HS-5 (cell line): ENCODE measurements at places on chromosomes 11 and 22.

DNA sequence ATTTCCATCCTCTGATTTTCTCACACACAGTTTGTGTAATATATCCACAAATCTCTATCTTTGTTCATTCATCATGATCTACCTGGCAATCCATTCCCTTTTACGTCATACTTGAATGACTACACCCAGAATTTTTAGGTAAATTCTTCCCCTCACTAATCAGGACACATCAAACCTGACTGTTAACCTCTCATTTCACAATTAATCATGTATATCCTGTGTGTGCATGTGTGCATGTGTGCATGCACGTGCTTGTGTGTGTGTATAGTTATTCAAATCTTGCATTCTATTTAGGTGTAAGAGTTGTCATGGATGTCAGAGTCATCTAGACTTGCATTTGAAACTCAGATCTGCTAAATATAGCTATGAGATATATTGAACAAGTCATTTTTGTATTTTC, 130.4 kb downstream of the KIF18A start:
- no peak for DNase-seq

GRCh38 chr22:45600790-45601730, 70.6 kb upstream of the ATXN10 start:
- DNase-seq = no peak

DNA sequence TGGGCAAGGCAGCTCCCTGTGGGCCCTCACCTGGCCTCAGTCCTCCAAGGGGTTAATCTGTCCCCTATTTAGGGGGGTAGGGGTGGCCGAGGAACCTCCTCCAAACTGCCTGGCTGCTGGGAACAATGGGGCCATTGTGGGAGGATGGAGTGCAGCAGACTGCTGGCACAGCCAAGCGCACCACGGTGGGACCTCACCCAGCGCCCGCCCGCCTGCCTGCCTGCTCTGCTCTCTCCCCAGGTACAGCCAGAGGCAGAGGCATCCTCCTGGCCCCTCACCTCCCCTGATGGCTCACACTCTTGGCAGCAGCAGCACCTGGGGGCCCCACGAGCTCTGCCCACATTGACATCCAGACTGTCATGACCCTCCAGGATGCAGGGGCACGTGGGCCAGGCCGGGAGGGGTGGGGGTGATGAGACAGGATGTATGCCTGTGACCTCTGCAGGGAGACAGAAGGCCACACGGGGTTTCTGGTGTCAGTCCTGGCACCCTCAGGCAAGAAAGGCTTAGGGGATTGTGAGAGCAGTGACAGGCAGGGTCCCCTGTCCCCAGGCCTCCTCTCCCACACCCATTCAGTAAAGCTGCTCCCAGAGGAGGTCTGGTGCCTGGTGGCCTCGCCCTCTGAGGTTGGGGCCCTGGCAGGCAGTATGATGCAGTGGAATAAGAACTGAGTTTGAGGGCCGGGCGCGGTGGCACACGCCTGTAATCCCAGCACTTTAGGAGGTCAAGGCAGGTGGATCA, 11.4 kb downstream of the BCL9L start:
- no peak for DNase-seq

DNA sequence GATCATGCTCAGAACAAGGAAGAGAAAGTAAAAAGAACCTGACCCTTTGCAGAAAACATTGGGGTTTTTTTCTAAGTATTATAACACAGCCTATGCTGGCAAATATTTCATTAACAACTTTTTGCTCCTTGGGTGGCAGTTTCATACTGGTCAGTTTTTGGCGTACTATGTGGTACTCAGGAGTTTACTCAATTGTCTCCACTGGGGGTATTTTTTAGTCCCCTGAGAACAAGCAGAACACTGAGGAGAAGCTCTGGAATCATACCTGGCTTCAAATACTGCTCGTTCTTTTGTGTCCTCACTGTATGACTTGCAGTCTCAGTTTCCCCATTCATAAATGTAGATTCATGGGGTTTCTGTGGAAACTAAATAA, 90.4 kb downstream of the SERGEF start:
- no peak for DNase-seq

DNA sequence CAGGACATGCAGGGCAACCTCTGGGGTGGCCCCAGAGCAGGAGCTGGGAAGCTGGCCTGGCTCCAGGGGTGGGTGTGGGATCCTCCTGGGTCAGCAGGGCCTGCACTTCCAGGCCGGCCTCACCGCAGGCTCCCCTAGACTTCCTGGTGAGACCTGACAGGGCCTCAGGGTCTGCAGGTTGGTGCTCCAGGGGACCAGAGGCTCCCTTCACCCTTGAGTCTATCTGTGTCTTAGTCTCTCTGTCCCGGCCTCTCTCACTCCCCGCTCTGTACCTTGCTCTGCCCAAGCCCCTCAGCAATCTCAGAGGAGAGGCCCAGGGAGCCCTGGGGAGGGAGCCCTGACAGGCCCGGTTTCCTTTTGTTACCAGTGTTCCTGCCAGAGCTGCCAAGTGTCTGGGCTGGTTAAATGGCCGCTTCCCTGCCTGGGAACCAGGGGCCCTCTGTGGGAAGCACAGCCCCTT, 13.9 kb downstream of the CD82 start:
- DNase-seq = no peak

- no peak for DNase-seq
These were observed 13.7 kb downstream of the CYB561A3 start for GRCh38 chr11:61347916-61348461.

- peak; percentile 15 for DNase-seq
These were observed 101.2 kb upstream of the HSD17B12 start for GRCh38 chr11:43579171-43579918.

DNA sequence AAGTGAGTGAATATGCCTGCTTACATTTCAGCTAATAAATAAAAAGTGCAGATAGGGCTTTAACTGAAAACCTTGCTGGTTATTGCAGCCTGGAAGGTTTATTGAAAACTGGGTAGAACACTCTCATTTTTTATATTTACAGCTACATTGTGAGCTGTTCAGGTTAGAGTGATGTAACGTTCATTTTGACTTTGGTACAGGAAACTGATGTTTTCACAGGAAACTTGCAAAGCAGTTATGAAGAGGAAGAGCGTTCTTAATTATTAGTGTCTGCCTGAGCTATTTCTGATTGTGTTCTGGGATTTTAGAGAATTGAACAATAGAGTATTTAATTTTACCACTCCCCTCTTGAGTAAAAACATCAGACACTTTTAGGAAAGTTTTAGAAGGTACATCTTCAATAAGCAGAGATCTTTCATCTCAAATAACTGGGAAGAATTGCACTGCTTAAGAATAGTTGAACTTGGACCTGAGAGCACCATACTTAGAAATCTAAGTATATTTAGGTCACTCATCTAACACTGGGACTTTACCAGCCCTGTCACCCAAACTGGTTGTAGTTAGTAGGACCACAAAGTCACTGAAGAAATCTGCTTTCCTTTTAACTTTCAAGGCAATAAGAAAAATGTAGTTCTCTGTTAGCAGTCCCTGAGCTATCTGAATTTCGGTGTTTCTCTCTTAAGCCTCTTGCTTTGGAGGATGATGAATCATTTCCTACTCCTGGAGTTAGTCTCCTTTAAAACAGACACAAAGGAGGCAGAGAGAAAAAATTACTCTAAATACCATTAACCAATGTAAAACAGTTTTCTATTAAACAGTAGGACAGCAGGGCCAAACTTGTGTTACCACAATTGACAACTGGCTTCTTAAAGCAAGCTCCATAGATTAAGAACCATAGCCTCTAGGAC, 128.6 kb upstream of the DDI1 start:
- DNase-seq = peak; percentile 18

GRCh38 chr22:21082248-21082647, 36.5 kb downstream of the LRRC74B start:
- DNase-seq = no peak

DNA sequence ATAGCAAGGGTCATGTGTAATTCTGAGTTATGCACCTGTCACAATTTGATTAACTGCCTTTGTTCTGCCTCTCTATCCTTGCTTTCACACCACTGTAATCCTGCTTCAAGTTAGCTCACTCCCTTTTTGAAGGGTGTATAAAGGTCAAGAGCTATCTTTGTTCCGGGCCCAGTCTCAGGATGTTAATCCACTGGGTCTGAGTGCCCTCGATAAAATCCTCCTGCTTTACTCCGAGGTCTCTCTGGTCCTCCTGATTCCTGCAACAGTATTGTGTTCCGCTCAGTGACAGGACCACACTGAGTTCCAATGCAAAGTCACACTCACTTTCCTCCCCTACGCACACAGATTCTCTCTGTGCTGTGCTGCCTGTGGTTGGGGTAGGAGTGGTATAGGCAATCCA, 186.5 kb downstream of the DYNC2H1 start:
- DNase-seq = no peak

DNA sequence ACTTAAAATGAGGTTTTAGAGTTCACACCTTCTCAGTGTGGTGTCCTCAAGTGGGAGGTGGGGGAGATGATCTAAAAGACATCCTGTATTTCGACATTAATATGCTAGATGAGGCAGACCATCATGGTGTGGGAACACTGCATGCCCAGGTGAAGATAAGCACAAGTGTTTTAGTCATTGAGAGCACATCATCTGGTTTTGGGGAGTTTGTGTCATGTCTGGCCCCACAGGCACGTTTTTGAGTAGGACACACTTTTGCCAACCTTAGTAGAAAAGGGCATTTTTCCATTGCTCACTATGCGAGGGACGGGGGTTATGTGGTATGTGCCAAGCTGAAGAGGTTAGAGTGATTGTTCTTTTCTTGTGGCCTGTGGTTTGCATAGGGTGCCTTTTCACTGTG, 189.3 kb downstream of the DBX1 start:
- DNase-seq = no peak

- DNase-seq = no peak
These were observed 8.9 kb downstream of the SLC29A2 start for GRCh38 chr11:66362481-66363147.

- DNase-seq = no peak
These were observed 28.6 kb downstream of the MS4A4E start for GRCh38 chr11:60214386-60214785.
